ENCODE measurements at places on chromosomes 12 and 14.

DNA sequence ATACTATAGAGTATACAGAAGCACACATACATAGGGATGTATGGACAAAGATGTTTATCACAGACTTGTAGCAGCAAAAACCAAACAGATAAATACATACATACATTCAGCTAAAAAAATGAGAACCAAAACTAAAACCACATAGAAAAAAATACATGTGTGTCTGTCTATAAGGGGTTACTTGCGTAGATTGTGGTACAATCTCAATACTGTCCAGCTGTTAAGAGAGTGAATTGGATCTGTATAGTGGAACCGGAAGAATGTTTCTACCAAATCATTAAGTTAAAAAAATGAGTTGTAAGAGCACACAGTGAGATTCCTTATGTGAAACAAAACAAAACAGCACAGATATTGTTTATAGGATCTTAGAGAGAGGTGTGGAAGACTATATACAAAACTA lies 44.2 kb upstream of the DCD start:
- no peak for DNase-seq
- no peak overlapping the region for H3K27ac ChIP-seq
- H3K4me1 ChIP-seq: no peaks in the 10 kb centered on the region
- H3K36me3 ChIP-seq: no peaks in the 10 kb centered on the region

DNA sequence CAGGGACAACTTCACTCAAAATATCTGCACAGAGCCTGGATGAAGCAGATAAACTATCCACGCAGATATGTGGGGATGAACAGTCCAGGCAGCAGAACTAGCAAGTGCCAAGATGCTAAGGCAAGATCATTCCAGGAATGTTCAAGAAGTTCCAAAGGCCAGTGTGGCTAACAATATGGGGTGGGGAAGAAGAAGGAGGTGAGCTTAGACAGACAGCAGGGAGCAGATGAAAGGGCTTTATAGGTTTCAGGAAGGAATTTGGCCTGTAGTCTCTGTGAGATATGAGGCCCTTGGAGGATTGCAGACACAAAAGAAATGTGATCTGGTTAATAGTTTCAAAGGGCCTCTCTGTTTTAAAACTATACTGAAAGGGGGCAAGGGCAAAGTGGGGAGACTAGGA lies 63.5 kb upstream of the PPM1H start:
- DNase-seq: no peak
- H3K27me3 ChIP-seq: no peaks in the 10 kb centered on the region
- no peaks in the 10 kb centered on the region for H3K36me3 ChIP-seq
- H3K4me3 ChIP-seq: no peak overlapping the region
- no peaks in the 10 kb centered on the region for H3K4me1 ChIP-seq

DNA sequence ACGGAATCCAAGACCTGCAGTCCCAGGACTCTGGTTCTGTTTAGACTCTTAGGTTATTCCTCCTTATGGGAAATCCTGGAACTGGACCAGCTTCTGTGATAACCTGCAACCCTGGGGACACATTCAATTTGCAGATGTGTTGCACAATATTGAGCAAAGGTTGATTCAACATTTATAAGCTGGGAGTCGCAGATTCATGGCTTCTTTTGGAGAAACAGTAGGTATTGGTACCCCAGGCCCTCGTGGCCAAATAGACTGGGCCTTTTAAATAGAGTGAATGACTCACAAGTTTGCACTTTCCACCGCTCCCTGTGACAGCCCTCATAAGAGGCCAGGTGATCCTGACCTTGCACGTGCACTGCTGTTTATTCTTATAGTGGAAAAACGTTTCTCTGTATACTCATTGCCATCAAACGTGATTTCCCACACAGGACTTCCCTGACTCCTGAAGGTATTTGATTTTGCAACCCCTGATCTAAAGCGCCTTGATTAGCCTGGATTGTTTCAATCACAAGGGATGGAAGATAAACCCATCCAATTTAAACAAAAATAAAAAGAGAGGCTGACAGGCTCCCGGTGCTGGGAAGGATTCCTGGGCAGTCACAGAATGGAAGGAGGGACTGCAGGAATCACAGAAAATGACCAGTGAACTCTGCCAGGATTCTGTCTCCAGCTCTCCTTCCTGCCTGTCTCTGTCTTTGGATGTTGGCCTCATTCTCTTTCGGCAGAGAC lies 98.0 kb downstream of the VCPKMT start:
- H3K4me3 ChIP-seq: no peak overlapping the region
- no peak for DNase-seq
- H3K27me3 ChIP-seq: no peaks in the 10 kb centered on the region
- H3K4me1 ChIP-seq: no peaks in the 10 kb centered on the region
- no peak overlapping the region for H3K27ac ChIP-seq
- H3K36me3 ChIP-seq: no peaks in the 10 kb centered on the region

DNA sequence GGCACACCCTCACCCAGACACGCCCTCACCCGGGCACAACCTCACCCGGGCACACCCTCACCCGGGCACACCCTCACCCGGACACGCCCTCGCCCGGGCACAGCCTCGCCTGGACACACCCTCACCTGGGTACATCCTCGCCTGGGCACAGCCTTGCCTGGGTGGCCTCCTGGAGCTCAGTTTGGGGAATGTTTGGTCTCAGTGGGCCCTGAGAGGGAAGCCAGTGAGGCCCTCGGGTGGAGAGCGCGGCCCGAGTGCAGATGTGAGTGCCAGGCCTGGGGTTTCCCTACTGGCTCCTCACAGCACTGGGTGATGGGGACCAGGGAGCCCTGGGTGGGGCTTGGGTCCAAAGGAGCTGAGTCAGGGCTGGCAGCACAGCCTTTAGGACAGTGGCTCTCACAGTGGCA lies 23.8 kb downstream of the GALNT9 start:
- no peaks in the 10 kb centered on the region for H3K4me1 ChIP-seq
- H3K27me3 ChIP-seq: peaks cover 49% of the 10 kb centered on the region
- no peak overlapping the region for H3K27ac ChIP-seq
- no peaks in the 10 kb centered on the region for H3K36me3 ChIP-seq
- no peak for DNase-seq

DNA sequence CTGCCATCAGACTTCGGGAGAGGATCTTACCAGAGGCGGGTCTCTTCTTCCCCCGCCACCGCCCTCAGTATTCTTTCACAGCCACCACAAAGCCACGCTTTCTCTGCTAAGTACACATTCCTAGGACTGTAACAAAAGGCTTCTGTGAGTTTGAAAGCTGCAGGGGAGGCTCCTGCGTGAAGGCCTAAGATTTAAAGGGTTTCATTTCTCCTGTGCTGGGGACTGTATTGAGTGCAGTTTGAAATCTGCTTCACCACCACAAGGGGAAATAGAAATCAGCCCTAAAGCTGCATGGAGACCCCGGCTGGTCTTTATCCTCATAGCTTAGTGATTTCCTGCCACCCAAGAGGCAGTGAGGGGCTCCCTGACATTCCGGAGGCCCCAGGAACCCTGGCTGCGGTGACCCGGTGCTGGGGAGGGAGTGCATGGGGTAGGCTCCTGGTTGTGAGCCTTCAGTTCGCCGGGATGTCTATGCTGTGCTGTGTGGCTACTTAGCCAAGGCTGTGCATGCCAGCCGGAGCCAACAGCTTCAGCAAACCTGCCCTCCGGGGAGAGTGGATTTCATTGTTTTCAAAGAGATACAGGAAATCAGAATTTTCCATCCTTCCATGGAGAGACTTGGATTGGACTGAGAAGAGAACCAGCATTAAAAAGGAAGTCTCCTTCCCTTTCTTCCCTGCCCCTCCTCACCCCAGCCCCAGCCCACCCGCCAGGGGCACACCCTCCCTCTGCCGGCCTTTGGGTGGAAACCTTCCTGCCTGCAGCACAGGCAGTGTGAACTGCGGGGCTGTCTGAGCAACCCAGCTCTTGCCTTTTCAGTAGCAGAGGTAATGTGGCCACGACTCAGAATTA lies 163.3 kb downstream of the ETV6 start:
- no peaks in the 10 kb centered on the region for H3K27me3 ChIP-seq
- H3K4me3 ChIP-seq: no peak overlapping the region
- H3K36me3 ChIP-seq: no peaks in the 10 kb centered on the region
- no peak for DNase-seq
- no peak overlapping the region for H3K27ac ChIP-seq
- H3K4me1 ChIP-seq: peaks cover 4% of the 10 kb centered on the region

GRCh38 chr12:71846322-71846940 lies 6.9 kb downstream of the TBC1D15 start:
- peaks cover 28% of the 10 kb centered on the region for H3K36me3 ChIP-seq
- DNase-seq: no peak
- H3K27me3 ChIP-seq: no peaks in the 10 kb centered on the region
- no peak overlapping the region for H3K27ac ChIP-seq

GRCh38 chr14:96191841-96192462 lies 12.7 kb upstream of the BDKRB2 start:
- no peaks in the 10 kb centered on the region for H3K4me1 ChIP-seq
- H3K36me3 ChIP-seq: no peaks in the 10 kb centered on the region
- no peak for DNase-seq
- no peak overlapping the region for H3K27ac ChIP-seq
- no peak overlapping the region for H3K4me3 ChIP-seq
- peaks cover 23% of the 10 kb centered on the region for H3K27me3 ChIP-seq

- no peaks in the 10 kb centered on the region for H3K4me1 ChIP-seq
- H3K36me3 ChIP-seq: peaks cover 10% of the 10 kb centered on the region
- H3K4me3 ChIP-seq: no peak overlapping the region
- no peaks in the 10 kb centered on the region for H3K27me3 ChIP-seq
- no peak overlapping the region for H3K27ac ChIP-seq
Observed at GRCh38 chr12:12178559-12178958, 88.3 kb downstream of the LRP6 start.

DNA sequence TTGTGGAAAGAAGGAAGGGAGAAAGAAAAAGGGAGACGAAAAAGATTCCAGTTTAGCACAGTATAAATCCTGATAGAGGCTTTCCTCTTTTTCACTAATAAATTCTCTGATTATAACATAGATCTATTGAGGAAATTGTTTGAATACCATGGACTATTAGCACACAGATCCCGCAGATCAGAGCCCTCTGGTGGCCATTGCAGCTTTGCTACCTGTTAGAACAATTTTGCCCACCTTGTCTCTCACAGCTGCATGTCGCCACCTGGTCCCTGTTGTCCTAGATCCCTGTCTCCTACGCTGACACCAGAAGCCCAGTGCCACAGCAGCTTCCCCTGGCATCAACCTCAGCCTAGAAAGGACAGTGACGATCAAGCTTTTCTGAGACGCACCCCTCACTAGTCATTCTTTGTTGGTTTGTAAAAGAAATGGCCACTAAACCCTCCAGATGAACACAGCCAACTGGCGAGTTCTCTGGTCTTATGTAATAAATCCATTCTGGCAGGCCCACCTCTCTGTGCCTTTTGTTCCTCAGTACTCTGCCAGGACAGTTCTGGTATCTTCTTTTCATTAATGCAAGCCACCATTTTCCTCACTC lies 9.9 kb downstream of the GPHB5 start:
- H3K4me1 ChIP-seq: no peaks in the 10 kb centered on the region
- no peak overlapping the region for H3K27ac ChIP-seq
- H3K4me3 ChIP-seq: no peak overlapping the region
- no peaks in the 10 kb centered on the region for H3K36me3 ChIP-seq

- H3K4me3 ChIP-seq: no peak overlapping the region
- no peaks in the 10 kb centered on the region for H3K27me3 ChIP-seq
- peaks cover 43% of the 10 kb centered on the region for H3K4me1 ChIP-seq
- no peak overlapping the region for H3K27ac ChIP-seq
Observed at GRCh38 chr14:100303925-100304324, 2.3 kb downstream of the SLC25A29 start.

DNA sequence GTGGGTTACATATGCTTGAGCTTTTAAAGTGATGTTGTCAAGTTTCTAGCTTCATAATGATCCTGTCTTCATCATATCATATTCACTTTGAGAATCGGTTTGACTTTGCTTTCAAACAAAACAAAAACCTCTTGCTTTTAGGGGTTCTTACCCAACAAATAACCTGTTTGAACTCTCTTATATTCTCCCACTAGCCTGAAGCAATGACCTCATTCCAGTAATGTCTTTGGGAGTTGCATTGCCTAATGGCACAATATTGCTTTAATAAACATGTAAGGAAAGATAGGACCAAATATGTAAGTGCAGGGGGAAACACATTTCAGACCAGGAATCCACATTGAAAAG lies 27.7 kb downstream of the WBP11 start:
- H3K36me3 ChIP-seq: no peaks in the 10 kb centered on the region
- DNase-seq: no peak
- no peak overlapping the region for H3K4me3 ChIP-seq
- no peak overlapping the region for H3K27ac ChIP-seq
- H3K4me1 ChIP-seq: no peaks in the 10 kb centered on the region

GRCh38 chr14:36939265-36939664 lies 233.1 kb downstream of the SLC25A21 start:
- H3K36me3 ChIP-seq: no peaks in the 10 kb centered on the region
- no peak for DNase-seq
- no peak overlapping the region for H3K27ac ChIP-seq

DNA sequence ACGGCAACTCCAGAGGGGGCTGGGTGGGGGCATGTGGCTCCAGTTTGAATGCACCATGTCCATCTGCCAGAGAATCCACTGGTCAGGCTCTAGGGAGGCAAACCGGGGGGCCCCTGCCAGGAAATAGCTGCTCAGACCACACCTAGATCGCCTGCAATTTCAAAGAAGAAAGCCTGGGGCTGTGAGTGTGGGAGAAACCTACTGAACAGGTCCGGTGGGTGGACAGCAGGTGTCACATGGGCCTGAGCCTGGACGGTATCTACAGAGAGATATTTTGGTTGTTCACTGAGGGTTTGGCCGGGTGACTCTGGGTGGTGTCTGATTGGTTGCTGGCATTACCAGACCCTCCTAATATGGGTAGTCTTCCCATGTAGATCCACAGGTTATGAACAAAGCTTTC lies 32.0 kb downstream of the DAO start:
- DNase-seq: no peak
- H3K27me3 ChIP-seq: peaks cover 17% of the 10 kb centered on the region
- H3K36me3 ChIP-seq: no peaks in the 10 kb centered on the region
- no peak overlapping the region for H3K27ac ChIP-seq
- H3K4me1 ChIP-seq: no peaks in the 10 kb centered on the region
- H3K4me3 ChIP-seq: no peak overlapping the region

DNA sequence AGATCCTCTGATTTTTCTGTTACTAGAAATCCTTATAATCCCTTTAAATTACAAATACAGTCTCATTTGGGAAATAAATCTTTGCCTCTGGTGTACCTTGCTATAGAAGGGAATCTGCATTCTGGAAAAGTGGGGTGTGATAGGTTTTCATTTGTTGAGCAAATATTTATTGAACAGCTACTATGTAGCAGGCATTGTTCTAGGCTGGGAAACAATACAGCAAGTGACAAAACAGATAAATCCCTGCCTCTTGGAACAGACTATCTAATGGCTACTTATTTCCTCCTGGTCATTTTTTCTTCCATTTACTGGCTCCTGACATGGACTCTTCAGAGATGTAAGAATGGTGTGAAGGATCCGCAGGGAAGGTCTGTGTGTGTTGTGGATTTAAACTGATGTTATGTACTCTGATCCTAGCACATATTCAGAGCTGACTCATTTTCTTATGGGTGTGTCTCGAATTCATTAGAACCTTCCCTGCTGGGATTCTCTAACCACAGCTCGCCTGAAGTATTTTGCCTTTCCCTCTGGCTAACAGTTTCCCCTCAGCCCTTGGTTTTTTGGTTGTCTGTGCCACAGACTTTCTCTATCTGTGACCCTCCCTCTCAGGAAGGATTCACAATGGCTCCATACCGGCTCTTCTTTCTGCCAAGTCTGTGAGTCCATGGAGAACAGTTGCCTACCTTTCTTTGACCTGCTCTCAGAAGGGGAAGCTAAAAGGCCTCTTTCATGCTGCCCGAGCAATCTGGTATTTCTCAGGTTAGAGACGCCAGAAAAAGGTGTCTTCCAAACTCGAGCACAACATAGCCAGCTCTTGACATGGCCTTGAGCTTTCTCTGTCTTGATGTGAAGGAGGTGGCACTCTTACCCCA lies 53.7 kb downstream of the TMTC2 start:
- no peak overlapping the region for H3K4me3 ChIP-seq
- no peaks in the 10 kb centered on the region for H3K4me1 ChIP-seq
- H3K36me3 ChIP-seq: no peaks in the 10 kb centered on the region
- H3K27ac ChIP-seq: no peak overlapping the region
- no peaks in the 10 kb centered on the region for H3K27me3 ChIP-seq

Measured in K562 (cell line).